ENCODE measurements at places on chromosomes 5 and 9.
A peak's percentile ranks its signal among the peaks of the same experiment; 100 is the strongest.

- no peak for DNase-seq
Observed at GRCh38 chr5:28743716-28744110, 1705.3 kb upstream of the CDH9 start.

GRCh38 chr9:100219347-100219746, 120.3 kb downstream of the INVS start:
- DNase-seq: no peak

DNA sequence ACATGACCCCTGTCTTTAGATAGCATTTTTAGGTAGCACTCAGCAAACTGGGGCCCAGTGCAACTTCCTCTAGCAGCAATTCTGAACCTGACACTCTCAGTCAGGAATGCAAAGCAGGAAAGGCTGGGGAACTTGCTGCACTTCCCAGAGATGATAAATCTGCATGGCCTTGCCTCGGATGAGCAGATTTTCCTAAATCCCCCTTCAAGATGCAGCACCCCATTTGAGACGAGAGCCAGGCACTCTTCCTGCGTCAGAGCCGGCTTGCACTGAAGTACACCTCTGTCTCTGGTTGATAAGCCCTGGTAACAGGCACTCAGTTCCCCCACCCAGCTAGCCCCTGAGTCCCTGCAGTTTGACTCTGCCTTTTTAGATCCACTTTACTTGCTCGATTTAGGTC, 296.7 kb upstream of the PANK3 start:
- no peak for DNase-seq

DNA sequence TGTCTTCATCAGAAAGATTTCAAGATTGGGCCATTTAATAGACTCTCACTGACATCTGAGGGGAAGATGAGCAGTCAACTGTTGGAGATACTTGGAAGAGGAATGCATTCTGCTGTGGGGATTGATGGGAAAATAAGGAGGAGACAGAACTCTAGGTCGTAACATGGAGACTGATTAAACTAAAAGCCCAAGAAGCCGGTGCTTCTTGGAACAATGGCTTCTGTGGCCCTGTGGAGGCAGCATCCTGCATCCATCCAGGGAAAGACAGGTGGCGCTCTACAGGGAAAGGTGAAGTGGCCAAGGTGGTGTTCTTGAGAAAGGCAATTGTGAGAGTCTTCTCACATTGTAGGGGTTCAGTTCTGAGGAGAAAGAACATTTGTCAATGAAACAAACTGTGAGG, 31.3 kb downstream of the ZFAND5 start:
- peak; percentile 65 for DNase-seq

- DNase-seq: no peak
Observed at GRCh38 chr5:10975945-10976344, 214.9 kb upstream of the DAP start.
